ENCODE measurements at places on chromosomes 6 and 20.

GRCh38 chr20:38152621-38153221 is 12.3 kb downstream of the TGM2 start:
- peak; percentile 68 for DNase-seq

- DNase-seq, result no peak
Observed at GRCh38 chr6:63936399-63936798, 300.8 kb downstream of the PHF3 start.

GRCh38 chr20:54680872-54681619 is 205.7 kb downstream of the DOK5 start:
- DNase-seq, result no peak

GRCh38 chr6:130076512-130076911 is 58.1 kb downstream of the L3MBTL3 start:
- no peak for DNase-seq

DNA sequence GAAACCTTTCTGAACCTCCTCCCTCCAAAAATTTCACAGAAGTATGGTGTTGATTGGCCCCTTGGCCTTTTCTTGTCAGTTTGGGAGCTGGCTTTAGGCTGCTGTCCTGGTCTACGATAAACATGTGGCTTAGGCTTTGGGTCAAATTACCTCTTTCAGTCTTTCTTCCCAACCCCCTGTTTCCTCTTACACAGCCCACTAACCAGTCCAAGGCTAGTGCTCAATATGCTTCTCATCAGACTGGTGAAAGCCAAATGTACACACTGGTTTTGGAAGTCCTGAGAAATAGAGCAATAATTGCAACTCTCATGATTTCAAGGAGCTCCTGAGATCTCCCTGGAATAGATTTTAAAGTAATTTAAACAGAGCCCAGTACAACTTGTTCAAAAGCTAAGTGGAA is 933.7 kb upstream of the GJE1 start:
- peak; percentile 52 for DNase-seq

GRCh38 chr20:32456869-32457478 is 98.8 kb downstream of the ASXL1 start:
- peak; percentile 26 for DNase-seq

DNA sequence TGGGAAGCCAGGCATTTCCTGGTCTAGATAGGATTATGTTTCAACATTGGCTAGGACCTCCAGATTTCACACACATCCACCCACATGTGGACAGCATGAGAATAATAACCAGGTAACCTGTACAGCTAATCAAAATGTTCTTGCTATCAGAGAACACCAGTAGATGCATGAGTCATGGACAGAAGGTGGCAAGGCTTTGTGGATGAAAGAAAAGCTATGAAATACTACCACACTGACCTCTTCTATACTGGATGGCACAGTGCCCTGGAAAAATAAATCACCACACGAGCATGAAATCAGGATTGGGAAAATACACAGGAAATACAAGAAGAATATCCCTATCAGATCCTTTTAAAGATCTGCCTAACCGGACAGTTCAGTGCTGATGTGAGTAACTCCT is 113.0 kb downstream of the GMDS start:
- no peak for DNase-seq

GRCh38 chr20:9981829-9982228 is 53.0 kb upstream of the ANKEF1 start:
- peak; percentile 4 for DNase-seq

GRCh38 chr20:1263853-1264252 is 2.2 kb upstream of the SNPH start:
- peak; percentile 54 for DNase-seq

GRCh38 chr6:40671001-40671693 is 84.0 kb upstream of the LRFN2 start:
- no peak for DNase-seq

DNA sequence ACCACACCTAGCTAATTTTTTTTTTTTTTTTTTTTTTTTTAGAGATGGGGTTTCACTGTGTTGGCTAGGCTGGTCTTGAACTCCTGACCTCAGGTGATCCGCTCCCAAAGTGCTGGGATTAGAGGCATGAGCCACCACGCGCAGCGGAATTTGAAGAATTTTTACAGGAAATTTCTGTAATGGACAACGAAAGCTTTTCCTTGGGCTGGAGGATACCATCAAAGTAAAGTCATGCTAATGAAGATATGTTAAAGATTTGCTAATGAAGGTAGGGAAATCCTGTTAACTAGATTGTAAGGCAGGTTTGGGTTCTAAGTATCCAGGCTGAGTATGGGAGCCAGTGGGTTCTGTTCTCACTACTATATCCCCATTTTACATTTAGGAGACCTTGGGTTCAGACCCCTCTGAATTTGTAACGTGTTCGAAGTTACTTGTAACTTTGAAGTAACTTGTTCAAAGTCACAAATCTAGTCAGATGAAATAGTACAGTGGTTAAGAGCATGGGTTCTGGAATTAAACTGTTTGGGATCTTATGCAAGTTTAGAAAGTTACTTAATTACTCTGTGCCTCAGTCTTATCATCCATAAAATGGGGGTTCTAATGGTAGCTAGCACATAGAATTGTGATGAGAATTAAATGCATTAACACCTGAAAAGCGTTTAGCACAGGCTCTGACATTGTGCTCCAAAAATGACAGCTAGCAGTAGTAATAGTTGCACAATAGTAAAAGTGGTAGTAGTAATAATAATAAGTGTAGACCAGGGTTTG is 123.4 kb upstream of the GPR6 start:
- DNase-seq, result no peak

GRCh38 chr20:49712646-49712995 is 1.1 kb downstream of the B4GALT5 start:
- DNase-seq, result no peak

- DNase-seq, result peak; percentile 77
Observed at GRCh38 chr20:4513720-4514119, 208.0 kb upstream of the PRND start.

- DNase-seq, result no peak
Observed at GRCh38 chr6:128316258-128316929, 204.0 kb downstream of the PTPRK start.
